ENCODE measurements at places on chromosomes 16 and 17. TPM values are rescaled to one million over a fixed set of nuclear protein-coding genes. Genes with fewer than 3 reads are reported as not detected.

DNA sequence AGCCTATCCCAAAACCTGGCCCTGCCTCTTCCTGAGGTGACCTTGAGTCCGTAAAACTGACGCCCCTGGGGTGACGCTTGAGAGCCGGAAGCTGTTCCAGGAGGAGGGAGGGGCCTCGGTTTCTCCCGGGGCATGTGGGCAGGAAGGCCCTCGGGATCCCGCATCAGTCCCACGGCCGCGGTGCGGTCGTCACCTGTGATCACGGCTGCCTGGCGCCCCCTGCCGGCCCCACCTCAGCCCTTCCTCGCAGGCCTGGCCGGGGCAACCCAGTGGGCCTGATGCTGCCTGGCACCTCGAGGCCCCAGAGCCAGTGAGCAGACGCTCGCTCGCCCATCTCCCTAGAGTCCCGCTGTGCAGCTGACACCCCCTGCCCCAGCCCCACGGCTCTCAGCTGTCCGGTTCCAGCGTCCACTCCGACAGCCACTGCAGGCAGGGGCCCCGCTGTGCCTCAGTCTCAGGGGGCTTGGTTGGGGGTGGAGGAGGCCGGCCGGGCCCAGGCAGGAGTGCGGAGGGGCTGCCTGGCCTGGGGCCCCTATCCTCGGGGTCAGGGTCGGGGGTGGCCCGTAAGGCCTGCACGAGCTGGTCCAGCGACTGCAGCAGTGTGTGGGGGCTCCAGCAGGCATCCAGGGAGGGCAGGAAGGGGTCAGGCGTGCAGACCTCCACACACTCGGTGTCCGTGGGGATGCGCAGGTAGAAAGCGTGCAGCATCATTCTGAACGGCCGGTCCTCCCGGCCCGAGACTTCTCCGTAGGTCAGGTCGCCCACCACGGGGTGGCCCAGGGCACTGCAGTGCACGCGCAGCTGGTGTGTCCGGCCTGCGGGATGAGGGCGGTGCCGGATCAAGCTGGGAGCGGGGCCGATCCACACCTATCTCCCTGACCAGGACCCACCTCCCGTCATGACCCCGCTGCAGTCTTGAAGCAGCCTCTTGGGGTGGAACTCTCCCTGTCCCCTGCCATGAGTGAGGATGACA, 2.3 kb downstream of the RPUSD1 start:
- no peaks in the 10 kb centered on the region for H3K36me3 ChIP-seq
- no peaks in the 10 kb centered on the region for H3K27me3 ChIP-seq
- no peak overlapping the region for H3K27ac ChIP-seq
- peak; percentile 71 for DNase-seq

GRCh38 chr17:54426296-54426886, 474.3 kb upstream of the TOM1L1 start:
- no peaks in the 10 kb centered on the region for H3K27me3 ChIP-seq
- no peak overlapping the region for H3K27ac ChIP-seq
- no peak overlapping the region for H3K4me3 ChIP-seq
- DNase-seq, result peak; percentile 1
- H3K4me1 ChIP-seq, result no peaks in the 10 kb centered on the region

DNA sequence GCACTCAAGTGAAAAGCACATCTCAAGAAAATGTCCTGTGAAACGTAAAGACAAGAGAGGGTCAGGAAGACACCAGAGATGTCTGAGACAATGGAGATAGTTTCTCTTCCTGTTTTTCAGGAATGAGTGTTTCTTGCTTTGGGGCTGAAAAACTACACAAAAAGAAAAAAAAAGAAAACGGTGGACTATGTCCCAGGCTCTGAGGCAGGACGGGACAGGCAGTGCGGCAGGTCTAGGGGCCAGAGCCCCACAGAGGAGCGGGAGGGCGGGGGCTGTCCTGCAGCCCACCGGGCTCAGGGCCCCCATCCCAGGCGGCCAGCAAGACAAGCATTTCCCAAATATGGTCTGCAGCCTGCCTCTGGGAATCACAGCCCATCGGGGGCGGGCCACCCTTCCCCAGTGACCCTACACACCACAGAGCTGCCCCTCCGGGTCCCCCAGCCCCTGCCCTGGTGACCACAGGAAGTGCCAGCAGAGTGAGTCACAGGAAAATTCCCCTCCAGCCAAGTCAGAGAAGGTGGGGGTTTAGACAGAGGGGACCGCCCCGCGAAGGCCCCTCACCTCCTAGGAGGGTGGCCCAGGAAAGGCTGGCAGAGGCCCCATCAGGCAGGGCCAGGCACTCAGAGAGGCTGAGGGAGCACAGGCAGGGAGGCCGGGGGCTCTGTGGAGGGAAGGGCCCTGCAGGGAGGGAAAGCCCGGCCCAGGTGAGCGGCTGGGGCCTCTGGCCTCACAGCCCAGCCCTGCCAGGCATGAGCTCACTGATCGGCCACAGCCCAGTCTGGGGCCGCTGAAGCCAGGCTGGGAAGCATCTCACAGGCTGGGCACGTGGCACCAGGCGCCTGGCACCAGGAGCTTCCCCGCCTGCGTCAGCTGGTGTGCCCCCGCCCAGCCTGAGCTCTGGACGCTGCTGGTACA, 6.3 kb downstream of the BCAR1 start:
- peaks cover 66% of the 10 kb centered on the region for H3K4me1 ChIP-seq
- no peaks in the 10 kb centered on the region for H3K27me3 ChIP-seq
- peak overlapping the region; percentile 99 for H3K27ac ChIP-seq
- peak overlapping the region; percentile 7 for H3K4me3 ChIP-seq
- peak; percentile 99 for DNase-seq
- H3K36me3 ChIP-seq, result no peaks in the 10 kb centered on the region

GRCh38 chr16:58495521-58496331, 4.2 kb upstream of the NDRG4 start:
- DNase-seq, result no peak
- 0 out of 2 replicates have a peak overlapping the region, but pooled peaks have one; percentile 20 for H3K27ac ChIP-seq
- H3K27me3 ChIP-seq, result no peaks in the 10 kb centered on the region
- H3K4me3 ChIP-seq, result no peak overlapping the region

- peaks cover 23% of the 10 kb centered on the region for H3K27me3 ChIP-seq
- no peak overlapping the region for H3K27ac ChIP-seq
- H3K36me3 ChIP-seq, result no peaks in the 10 kb centered on the region
- H3K4me3 ChIP-seq, result no peak overlapping the region
- H3K4me1 ChIP-seq, result no peaks in the 10 kb centered on the region
Measured at GRCh38 chr17:77036841-77037381, 103.9 kb upstream of the SEC14L1 start.

- H3K27ac ChIP-seq, result no peak overlapping the region
- no peaks in the 10 kb centered on the region for H3K36me3 ChIP-seq
- no peaks in the 10 kb centered on the region for H3K27me3 ChIP-seq
- H3K4me1 ChIP-seq, result no peaks in the 10 kb centered on the region
Measured at GRCh38 chr16:78551487-78552085, 452.1 kb downstream of the WWOX start.

DNA sequence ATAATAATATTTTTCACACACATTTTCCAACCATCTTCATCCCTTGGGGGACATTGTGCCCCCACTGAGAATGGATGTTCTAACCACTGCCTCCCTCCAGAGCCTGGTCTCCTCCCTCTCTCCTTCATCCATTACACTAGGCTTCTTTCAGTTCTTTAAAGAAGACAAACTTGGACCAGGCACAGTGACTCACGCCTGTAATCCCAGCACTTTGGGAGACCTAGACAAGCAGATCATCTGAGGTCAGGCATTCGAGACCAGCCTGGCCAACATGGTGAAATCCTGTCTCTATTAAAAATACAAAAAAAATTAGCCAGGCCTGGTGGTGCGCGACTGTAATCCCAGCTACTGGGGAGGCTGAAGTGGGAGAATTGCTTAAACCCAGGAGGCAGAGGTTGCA, 6.5 kb downstream of the ALOX15 start:
- H3K27me3 ChIP-seq, result peaks cover 36% of the 10 kb centered on the region
- no peaks in the 10 kb centered on the region for H3K4me1 ChIP-seq
- H3K27ac ChIP-seq, result no peak overlapping the region
- H3K36me3 ChIP-seq, result no peaks in the 10 kb centered on the region
- no peak overlapping the region for H3K4me3 ChIP-seq

DNA sequence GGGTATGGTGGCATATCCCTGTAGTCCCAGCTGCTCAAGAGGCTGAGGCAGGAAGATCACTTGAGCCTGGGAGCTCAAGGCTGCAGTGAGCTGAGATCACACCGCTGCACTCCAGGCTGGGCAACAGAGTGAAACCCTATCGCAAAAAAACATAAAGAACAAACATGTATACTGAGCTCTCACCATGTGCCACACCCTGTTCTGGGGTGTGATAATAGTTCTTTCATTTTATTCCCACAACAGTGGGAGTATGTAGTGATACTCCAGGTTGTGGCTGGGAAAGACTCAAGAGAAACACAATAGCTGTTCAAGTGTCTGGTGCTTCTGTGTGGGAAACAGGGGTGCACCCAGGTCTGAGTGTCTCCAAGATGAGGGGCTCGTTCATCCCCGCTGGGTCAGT, 90.7 kb downstream of the SOCS1 start:
- H3K4me1 ChIP-seq, result peaks cover 17% of the 10 kb centered on the region
- H3K27me3 ChIP-seq, result no peaks in the 10 kb centered on the region
- H3K4me3 ChIP-seq, result no peak overlapping the region
- no peak overlapping the region for H3K27ac ChIP-seq

GRCh38 chr17:82552580-82552979, 33.0 kb downstream of the FOXK2 start:
- peaks cover 6% of the 10 kb centered on the region for H3K4me1 ChIP-seq
- no peak overlapping the region for H3K4me3 ChIP-seq
- no peaks in the 10 kb centered on the region for H3K36me3 ChIP-seq
- H3K27ac ChIP-seq, result no peak overlapping the region

GRCh38 chr17:73720187-73720834, 76.1 kb upstream of the SDK2 start:
- no peak overlapping the region for H3K27ac ChIP-seq
- no peaks in the 10 kb centered on the region for H3K36me3 ChIP-seq
- no peaks in the 10 kb centered on the region for H3K4me1 ChIP-seq

TBC1D3L gene
- total RNA-seq, result 11.4 TPM

All from GM23248 (cell line).